Stimulated activated CD8-positive, alpha-beta memory T cell treated with anti-CD3 and anti-CD28 coated beads, Interleukin-7, amount 100 ng/mL, for 1 hour (primary cell): ENCODE measurements at places on chromosomes 1 and 21.

DNA sequence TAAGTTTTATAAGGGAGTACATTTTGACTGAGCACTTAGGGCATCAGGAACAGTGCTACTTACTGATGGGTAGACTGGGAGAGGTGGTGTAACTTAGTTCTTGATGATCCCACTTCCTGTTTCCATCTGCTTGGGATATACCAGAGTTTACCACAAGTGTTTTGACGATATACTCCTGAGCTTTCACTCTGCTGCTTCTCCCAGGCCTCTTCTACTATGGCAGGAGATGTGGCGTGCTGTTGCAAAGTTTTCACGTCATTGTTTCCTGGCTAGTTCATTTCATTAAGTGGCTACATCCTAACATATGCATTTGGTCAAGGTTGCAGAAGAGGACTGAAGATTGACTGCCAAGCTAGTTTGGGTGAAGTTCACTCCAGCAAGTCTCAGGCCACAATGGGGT, 41.3 kb upstream of the LAMC2 start:
- no peak for DNase-seq

DNA sequence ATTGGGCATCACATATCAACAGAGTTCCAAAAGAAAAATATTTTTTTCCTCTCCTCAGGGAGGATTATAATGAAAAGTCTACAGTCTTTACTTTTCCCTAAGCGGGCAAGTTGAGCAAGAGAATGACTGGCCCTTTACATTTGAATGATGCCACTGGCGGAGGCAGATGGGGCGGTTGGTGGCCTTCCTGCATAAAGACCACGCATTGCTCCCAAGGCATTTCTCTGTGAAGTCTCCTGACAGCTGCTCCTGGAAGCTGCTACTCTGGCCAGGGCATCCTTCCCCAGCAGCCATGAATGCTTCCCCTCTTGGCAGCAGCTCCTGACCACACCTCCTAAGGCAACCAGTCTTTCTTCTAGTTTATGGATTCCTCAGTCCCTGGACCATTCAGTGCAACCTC, 161.1 kb upstream of the RRP15 start:
- DNase-seq: no peak

- DNase-seq: no peak
These were observed 841.6 kb upstream of the TMPRSS15 start for GRCh38 chr21:19245188-19245580.

DNA sequence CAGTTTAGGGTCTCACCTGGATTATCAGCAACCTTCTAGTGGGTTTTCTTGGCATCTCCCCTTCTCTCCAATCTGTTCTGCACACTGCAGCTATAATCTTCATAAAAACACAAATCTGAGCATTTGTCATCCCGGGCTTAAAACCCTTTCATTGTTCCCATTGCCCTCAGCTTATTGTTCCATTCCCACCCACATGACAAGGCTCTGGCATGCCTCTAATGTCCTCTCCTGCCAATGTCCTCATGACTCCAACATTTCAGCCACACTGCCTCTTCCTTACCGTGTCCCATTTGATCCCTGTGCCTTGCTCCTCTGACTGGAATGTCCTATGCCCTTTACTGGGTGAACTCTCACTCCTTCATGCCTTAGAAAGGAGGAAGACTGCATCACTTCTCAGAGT, 7.5 kb upstream of the DPH2 start:
- DNase-seq: no peak

DNA sequence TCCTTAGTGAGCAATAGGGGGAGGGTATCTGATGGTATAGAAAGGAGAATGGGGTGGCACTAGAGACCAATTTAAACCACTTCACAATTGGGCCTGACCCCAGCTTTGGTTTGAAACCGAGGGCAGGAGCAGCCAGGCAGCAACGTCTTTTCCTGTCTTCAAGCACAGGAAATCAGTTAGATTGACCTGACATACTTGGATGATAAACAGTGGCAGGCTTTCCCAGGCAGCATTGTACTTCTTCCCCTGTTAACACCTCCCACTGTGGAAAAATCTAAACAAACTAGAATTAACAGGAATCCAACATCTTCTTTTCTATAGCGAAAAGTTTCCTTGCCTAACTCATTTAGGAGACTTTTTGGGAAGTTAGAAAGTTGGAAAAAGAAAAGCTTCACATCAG, 40.6 kb downstream of the SELL start:
- no peak for DNase-seq

- DNase-seq: no peak
These were observed 397.8 kb upstream of the VAMP3 start for GRCh38 chr1:7373251-7373650.

DNA sequence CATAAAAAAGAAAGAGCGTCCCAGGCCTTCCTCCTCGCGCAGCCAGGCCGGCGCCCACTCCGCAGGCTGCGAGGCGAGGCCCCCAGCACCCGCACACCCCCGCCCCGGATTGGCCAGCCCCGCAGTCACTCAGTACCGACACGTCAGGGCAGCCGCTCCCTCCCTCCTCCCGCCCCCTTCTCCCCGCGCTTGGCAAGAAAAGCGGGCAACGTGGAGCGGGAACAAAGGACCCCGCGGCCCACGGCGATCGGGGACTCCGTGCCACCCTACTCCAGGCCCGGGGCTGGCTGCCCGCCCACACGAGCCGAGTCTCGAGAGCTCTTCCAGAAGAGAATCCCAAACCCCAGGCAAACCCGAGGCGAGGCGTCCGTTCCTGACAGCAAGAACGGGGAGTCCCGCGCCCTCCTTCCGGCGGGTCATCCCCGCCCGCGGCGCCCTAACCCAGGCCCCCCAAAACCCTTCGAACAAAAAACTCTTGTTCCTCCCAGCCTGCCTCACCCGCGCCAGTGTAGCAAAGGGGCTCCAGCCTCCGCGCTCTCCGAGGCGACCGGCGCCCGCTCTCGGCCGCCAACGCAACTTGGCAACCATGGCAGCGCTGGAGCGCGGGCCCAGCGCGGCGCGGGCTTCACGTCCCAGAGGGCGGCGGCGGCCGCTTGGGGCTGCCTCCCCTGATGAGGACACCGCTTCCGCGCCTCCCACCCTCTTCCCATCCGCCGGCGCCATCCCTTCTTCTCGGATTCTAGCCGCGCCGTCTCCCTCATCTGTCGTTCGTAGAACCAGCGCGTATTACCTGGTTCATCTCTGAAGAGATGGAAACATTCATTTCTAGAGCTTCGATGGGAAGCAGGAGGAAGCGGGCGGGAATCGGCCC, 645 bp downstream of the IVNS1ABP start:
- DNase-seq: peak; percentile 79

DNA sequence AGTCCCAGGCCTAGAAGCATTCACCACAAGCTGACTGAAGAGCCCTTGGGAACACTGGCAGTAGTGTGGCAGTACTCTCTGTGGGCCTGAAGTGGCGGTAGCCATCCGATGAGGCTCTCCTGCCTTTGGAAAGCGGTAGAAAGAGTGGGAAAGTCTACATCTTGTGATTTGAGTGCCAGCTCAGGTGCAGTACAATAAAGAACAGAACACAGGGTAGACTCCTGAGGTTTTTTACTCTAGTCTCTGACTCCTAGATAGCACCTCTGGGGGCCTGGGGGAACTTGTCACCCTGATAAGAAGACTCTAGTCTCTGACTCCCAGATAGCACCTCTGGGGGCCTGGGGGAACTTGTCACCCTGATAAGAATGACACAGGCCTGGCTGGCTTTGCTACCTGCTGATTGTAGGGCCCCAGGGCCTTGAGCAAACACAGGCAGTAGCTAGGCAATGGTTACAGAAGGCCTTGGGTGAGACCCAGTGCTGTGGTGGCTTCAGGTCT, 18.0 kb upstream of the IL20 start:
- no peak for DNase-seq

DNA sequence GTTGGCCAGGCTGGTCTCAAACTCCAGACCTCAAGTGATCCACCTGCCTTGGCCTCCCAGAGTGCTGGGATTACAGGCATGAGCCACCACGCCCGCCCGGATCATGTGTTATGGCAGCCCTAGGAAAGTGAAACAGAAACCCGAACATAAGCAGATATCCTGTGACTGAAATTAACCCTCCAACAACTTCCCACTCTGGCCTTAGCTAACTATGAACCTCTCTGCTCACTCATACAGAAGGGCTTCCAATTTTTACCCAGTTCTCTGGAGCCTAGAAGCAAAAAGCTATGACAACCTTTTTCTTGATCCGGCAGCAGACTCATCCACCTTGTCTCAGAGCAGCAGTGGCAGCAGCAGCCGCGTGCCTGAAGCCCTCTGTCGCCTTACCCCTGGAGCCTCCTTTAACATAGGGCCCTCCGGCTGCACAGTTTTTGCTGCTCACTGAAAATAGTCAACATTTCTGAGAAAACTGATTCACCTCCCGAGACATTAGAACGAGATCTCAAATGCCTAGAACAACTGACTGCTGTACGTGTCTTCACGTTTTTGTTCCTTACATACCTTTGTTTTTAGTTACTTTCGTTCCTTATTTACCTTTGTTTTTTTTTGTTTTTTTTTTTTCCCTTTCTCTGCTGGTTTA, 9.3 kb downstream of the CBR1 start:
- DNase-seq: no peak

- no peak for DNase-seq
These were observed 12.0 kb upstream of the A3GALT2 start for GRCh38 chr1:33332881-33333280.

DNA sequence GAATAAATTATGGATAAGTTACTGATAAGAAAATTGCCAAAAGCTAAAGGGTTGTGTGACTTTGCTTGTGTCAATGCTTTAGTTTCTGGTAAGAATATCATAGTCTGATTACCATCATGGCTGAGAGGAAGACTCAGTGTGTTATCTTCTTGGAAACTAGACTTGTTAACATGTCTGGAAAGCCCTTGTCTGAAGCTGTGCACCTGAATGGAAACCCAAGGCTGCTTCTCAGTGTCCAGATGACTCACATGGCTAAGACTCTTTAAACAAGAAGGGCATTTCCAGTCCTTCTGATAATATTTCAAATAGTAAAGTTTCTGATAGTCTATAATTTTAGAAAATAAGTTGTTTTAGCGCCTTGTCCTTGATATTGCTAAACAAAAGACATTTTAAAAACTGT, 1092.7 kb downstream of the PLA2G4A start:
- DNase-seq: no peak

DNA sequence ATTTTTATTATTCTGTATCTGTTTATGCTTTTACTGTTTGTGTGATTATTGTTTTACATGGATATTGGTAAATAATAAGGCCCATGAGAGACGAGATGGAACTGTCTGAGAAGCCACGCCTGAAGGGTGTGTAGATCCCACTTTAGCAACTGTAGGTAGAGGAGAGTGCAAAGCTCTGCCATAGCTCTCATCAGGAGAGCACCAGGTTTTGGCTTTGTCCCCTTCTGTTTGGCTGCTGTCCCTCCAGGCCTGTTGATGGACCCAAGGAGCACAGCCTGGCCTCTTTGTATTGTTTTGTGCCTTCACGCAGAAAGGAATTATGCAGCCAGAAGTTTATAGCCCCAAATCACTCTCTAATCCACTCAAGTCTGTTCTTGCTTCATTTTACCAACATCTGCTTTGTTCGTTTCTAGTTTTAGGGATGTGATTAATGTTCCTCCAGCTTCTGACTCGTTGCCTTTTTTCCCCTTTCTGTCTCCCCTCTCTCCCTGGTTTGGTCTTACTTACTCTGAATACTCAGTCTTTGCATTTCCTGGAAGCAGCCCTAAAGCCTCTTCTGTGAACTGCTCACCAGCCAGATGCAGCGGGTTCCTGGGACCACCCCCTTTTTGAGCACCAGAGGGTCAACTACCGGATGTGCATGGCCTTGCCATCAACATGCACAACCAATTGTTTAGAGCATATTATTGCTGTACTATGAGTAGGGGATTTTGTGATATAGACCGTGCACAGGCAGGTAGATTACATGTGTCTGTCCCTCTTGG, 127.3 kb downstream of the HHAT start:
- DNase-seq: no peak

- no peak for DNase-seq
These were observed 267.8 kb downstream of the GRIK3 start for GRCh38 chr1:36766481-36766880.

- DNase-seq: no peak
These were observed 36.4 kb downstream of the PALMD start for GRCh38 chr1:99682291-99682751.

- DNase-seq: no peak
These were observed 2.2 kb upstream of the LAPTM5 start for GRCh38 chr1:30759718-30760281.

DNA sequence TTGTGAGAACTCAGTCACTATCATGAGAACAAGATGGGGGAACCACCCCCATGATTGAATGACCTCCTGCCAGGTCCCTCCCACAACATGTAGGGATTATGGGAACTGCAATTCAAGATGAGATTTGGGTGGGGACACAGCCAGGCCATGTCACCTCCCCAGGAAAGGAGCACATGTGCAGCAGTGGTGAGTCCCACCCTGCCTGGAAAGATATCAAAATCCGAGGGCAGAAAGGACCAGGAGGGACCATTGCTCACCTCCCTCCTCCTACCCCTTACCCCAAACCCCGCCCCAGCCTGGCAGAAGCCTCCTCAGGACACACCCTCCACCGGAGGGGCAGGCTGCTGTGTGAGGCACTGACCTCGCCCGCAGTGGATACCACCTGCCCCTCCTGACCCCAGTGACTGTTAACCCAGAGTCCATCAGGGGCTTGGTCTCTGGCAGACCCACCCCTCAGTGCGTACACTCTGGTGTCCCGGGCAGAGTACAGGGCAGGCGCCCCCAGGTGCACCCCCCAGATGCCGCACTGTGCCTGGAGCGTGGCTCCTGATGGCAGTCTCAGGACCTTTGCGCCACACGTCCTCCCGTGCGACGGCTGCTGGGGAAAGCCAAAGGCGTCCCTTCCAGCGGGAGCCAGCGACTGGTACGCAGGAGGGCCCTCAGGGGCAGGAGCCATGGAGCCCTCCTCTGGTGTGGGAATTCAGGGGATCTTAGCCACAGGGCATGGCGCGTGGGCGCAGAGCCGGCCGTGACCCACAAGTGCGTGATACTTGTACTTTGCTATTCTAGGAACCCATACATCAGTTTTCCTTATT, 20.9 kb downstream of the PDXK start:
- no peak for DNase-seq

GRCh38 chr1:111959436-111959835, 30.0 kb downstream of the KCND3 start:
- DNase-seq: no peak

GRCh38 chr1:66852870-66853269, 51.8 kb upstream of the INSL5 start:
- DNase-seq: no peak
